GM12892 (cell line): ENCODE measurements at places on chromosomes 6 and 20.

- DNase-seq, result no peak
These were observed 8.5 kb upstream of the SIM1 start for GRCh38 chr6:100473182-100473581.

- no peak for DNase-seq
These were observed 1.6 kb upstream of the RPS12 start for GRCh38 chr6:132812756-132813172.

GRCh38 chr6:149064660-149065015, 252.9 kb upstream of the TAB2 start:
- DNase-seq, result no peak

GRCh38 chr6:98484696-98485095, 349.7 kb upstream of the POU3F2 start:
- DNase-seq, result no peak

- no peak for DNase-seq
These were observed 146.6 kb upstream of the SLC22A16 start for GRCh38 chr6:110622912-110623578.

DNA sequence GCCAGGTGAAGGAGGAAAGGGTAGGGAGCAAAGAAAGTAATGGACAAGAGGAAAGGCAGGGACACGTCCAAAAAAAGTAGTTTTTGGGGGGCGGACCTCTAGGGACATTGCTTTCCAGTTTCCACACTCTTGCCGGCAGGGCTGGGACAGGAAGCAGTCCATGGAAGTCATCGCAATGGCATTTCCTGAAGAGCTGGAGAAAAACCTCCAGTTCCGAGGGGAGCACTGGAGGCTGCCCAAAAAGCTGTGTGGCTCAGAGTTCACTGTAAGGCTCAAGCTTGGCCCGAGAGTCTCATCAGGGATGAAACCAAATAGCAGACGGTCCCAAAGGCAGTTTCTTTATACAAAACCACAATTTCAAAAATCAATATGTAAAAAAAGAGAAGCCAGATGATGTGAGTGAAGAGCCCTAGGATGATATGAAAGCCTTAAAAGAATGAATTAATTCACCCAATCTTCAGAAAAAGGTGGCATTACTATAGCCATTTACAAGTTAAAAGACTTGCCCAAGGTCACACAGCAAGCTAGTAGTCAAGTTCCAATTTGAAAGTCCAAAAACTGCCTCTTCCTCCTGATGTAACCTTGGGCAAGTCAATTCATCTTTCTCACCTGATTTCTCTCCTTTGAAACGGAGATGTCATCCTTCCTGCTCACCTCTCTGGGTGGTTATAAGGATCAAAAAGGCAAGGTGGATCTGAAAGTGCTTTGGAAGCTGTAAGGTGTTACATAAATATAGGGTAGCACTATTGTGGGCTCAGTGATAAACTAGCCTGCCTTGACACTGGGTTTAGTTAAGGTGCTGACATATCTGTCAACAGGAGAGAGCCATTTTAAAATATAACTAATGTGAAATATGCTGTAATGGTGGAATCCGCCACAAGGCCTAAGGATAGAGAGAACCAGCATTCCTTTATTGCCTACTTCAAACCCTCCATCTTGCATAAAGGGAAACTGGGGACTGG, 9.1 kb downstream of the BCL2L1 start:
- no peak for DNase-seq

- no peak for DNase-seq
These were observed 665 bp downstream of the FASTKD5 start for GRCh38 chr20:3158968-3159431.

DNA sequence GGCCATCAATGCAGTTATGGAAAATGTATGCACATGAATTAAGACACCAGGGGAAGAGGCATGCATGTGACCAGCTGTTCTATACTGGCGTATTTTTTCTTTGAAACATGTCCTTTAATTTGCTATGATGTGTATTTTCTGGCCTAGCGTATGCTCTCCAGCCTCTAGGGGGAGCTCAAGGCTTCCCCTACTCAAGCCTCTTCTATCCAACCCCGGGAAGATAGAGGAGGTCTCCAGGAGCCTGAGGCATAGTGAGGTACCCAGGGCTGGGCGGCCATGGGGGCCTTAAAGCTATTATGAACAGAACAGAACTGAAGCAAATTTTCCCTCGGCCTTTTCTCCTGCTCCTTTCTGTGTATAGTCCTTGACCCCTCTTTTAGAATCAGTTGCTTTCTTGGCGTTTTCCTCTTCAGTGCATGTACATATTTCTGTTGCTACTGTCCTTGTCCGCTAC, 528.9 kb downstream of the MAFB start:
- peak; percentile 5 for DNase-seq

- no peak for DNase-seq
These were observed 74.4 kb upstream of the PDE10A start for GRCh38 chr6:165737396-165737795.

DNA sequence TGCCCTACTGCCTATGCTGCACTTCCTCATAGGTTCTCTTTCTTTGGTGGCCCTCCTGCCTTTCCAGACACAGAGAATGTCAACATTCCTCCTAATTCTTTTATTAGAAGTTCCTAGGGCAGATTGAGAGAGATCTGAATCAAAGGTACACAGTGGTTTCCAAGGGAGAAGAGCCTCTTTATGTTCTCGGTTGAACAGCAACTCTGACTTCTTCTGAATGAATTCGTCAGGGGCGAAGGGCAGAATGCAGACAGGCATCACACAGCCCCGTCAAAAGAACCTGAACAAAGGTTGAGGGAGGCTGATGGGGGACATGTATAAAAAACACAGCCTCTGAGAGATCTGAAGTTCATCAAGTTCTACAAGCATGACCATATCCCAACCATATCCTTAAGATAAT, 68.1 kb upstream of the DTNBP1 start:
- DNase-seq, result no peak
